ENCODE measurements at places on chromosomes 12 and 14.

DNA sequence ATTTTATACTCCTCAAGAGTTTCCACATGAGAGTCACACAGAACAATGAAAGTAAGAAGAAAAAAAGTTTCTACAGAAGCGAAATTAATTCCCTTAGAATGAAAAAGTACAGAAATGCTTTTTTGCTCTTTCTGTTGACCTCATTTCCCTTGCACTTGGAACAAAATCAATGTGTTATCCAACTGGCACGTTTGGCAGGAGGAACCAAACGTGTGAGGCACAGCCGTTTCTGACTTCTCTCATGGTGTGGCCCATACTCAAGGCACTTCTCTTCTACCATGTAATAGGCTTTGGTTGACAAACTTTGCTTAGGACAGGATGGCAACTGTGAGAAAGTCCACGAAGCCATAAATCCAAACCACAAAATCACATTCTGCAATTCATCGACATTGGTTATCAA, 297.0 kb downstream of the FUT8 start:
- no peak for DNase-seq

GRCh38 chr12:87612996-87613395, 416.2 kb downstream of the C12orf50 start:
- DNase-seq, result no peak

GRCh38 chr12:18570543-18570942, 167.3 kb downstream of the PLCZ1 start:
- DNase-seq, result no peak

DNA sequence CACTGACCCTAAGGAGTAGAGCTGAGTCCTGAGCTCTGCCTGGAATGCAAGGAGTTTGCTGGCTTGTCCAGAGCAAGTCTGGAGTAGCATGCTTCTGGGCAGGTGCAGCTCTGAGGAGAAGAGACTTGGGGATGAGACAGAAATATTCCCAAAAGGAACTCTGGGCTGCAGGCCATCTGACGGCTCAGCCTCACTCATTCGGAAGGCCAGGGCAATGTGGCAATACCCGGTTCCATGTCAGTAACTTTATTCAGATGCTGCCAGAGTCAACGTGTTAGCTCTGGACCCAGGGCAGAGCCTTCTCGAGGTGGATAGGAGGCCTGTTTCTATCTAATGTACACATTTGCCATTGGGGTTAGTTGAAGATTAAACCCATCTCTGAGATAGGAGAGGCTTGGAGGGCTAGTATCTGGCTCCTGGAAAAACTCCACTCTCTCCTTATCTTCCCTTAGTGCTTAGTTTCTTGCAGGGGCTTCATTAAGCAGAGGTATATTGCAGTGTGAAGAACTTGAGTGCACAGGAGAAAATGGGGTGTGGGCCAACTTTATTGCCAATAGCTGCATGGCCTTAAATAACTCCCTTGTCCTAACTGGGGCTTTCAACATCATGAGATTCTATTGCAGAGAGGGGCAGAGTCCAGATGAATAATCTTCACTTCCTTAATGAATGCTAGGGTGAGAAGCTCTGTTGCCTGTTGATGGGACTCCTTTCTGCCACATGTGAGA, 65.6 kb downstream of the NTF3 start:
- no peak for DNase-seq

DNA sequence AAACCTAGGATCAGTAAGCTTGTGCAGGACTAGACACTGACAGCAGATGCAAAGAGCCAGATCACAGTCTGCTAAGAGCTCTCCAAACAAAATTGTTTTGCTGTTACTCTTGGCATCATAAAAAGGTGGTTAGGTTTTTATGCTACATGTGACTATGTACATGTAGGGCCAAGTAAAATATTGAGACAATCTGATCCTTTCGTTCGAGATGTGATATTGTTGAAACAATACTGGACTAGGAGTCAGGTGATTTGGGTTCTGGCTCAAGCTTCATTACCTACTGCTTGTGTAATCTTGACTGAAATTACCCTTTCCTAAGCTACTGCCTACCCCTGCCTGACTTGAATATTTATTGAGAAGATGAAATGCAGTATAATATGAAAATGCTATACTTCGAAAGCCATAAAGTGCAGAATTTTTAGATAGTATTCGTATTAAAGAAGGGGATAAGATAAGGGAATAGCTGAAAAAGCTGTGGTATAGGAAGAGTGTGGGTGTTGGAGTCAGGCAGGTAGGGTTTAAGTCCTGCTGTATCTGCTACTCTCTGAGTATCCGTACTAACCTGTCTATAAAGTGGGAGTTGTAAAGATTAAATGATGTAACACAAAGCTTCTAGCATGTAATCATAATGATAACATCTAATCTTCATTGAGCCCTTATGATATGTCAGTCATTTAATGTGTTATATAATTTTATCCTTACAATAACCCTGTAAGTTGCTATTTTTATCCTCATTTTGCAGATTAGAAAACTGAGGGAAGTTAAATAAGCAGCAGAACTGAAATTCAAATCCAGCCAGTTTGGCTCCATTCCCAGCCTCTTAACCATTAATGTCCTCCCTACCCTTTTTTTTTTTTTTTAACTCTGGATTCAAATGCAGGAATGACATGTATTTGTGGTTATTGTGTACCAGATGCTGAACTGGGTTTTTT, 38.6 kb upstream of the ATF1 start:
- DNase-seq, result no peak

GRCh38 chr12:19740472-19741131, 301.3 kb downstream of the AEBP2 start:
- DNase-seq, result no peak

DNA sequence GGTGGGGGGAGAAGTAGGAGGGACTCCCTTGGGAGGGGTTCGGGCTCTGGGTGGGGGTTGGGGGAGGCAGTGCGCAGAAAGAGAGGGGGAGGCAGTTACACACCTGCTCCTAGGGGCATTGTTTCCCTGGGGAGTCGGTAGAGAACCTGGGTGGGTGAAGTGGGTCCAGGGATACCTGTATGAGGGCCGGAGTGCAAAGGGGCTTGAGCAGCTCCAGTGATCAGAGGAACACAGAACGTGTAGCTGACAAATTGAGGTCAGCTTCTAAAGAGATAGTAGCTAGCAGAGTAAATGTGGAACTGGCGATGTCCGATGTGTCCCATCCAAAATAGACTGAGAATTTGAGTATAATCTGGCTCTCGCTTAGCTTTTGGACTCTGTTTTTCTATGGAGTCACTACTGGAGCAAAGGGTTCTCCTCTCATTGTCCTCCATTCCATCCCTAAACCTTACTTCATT, 502 bp downstream of the SMARCD1 start:
- no peak for DNase-seq

DNA sequence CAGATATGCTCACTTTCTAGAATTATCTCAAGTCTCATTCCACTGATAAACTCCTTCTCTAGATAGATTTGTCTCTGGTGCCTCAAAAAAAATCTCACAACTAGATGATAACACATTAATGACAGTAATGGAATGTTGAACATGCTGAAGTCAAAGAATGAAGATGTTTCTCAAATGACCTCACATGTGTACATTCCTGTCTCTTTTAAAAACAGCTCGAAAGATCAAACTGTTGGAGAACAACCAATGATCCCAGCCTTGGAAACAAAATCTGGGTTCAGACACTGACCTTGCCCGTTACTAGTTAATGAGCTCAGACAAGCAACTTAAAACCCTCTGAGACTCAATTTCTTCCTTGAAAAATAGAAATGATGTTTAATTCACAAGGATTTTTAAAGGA, 44.7 kb upstream of the KCNJ8 start:
- DNase-seq, result no peak

DNA sequence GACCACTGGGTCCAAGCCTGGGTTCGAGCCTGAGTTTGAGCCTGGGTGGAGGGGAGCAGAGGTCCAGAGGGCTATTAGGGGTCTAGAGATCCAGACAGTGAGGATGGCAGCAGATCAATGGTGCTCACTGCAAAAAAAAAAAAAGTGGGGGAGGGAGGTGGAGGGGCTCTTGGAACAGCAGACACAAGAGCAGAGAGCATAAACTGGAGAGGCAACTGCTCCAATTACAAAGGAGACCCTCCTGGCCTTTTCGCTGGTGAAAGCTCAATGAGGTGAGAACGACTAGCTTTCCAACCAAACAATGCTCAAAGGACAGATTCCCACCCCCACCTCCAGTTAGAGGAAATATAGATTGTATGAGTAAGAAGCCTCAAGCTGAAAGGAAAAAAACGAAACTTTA, 124.2 kb upstream of the TSPAN8 start:
- DNase-seq, result no peak

GRCh38 chr12:38890102-38890855, 15.1 kb downstream of the CPNE8 start:
- DNase-seq, result no peak

- DNase-seq, result no peak
Observed at GRCh38 chr12:49367381-49368239, at the start of gene SPATS2. Gene SPATS2, plus strand, starts transcription at chr12:49367462. Its CDS starts 93,551 bp downstream, at chr12:49461013.

GRCh38 chr14:98433436-98433835, 838.6 kb downstream of the BCL11B start:
- DNase-seq, result no peak

- no peak for DNase-seq
Observed at GRCh38 chr12:9319842-9320173, 111.6 kb upstream of the PZP start.

- no peak for DNase-seq
Observed at GRCh38 chr12:52521568-52522266, 1.5 kb upstream of the KRT5 start.

DNA sequence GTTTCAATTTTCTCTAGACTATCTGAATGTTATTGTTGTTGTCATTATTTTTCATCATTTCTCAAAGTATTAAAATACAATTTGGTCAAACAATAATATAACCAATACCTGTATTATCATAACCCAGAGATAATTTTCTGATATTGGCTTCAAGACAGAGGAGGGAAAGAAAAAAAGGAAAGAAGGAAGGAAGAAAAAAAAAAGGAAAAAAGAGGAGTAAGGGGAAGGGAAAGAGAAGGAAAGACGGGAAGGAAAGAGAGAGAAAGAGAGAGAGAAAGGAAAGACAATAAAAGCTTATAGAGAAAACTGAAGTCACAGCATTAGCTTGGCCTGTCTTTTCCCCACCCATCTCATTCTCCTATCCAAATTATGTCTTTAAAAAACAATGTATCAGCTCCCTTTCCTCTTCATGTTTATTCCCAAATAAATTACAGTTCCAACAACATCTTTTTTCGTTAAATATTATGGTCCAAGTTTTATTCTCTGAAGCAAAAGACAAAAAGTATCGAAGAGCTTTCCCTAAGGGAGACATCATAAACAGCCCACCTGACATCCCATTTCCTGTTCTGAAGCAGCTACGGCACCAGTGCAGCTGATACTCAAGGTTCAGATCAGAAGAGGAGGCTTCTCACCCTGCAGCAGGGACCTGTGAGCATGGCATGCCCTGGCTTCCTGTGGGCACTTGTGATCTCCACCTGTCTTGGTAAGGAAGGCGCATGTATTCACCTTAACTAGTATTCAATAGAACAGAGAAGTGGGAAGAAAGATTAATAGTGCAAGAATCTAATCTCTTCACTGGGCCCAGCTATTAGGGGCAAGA, 308.3 kb downstream of the DAD1 start:
- DNase-seq, result no peak

GRCh38 chr12:131833896-131834641, 5.9 kb downstream of the MMP17 start:
- no peak for DNase-seq

Measured in CD4-positive, alpha-beta memory T cell (primary cell).